ENCODE measurements at places on chromosomes 2 and 18. TPM values are rescaled to one million over a fixed set of nuclear protein-coding genes. Genes with fewer than 3 reads are reported as not detected.
A peak's percentile ranks its signal among the peaks of the same experiment; 100 is the strongest.

DNA sequence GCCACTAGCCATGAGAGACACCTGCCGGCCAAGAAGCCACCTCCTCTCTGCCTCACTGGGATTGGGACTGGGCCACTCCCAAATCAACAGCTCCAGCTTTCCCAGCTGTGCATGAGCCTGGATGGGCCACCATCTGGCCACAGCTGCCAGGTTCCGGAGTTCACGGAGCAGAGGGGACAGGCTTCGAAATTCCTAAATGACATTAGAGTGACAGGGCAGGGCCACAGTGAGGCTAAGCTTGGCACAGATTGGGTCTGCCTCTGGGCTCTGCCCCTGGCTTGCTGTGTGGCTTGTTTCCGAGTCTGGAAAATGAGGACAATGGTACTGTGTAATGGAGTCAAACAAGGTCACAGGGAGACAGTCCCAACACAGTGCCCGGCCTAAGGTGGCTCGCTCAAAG lies 6.5 kb downstream of the DIPK1C start:
- no peaks in the 10 kb centered on the region for H3K4me1 ChIP-seq
- no peaks in the 10 kb centered on the region for H3K36me3 ChIP-seq
- H3K4me3 ChIP-seq = no peak overlapping the region
- no peak for DNase-seq
- H3K27ac ChIP-seq = no peak overlapping the region

- no peak for DNase-seq
- peak overlapping the region; percentile 99 for H3K27ac ChIP-seq
- no peaks in the 10 kb centered on the region for H3K36me3 ChIP-seq
- H3K4me3 ChIP-seq = peak overlapping the region; percentile 95
Observed at GRCh38 chr2:181314551-181314950, 142.6 kb upstream of the ITGA4 start.

Gene FBXO15
- total RNA-seq = 2.1 TPM

DNA sequence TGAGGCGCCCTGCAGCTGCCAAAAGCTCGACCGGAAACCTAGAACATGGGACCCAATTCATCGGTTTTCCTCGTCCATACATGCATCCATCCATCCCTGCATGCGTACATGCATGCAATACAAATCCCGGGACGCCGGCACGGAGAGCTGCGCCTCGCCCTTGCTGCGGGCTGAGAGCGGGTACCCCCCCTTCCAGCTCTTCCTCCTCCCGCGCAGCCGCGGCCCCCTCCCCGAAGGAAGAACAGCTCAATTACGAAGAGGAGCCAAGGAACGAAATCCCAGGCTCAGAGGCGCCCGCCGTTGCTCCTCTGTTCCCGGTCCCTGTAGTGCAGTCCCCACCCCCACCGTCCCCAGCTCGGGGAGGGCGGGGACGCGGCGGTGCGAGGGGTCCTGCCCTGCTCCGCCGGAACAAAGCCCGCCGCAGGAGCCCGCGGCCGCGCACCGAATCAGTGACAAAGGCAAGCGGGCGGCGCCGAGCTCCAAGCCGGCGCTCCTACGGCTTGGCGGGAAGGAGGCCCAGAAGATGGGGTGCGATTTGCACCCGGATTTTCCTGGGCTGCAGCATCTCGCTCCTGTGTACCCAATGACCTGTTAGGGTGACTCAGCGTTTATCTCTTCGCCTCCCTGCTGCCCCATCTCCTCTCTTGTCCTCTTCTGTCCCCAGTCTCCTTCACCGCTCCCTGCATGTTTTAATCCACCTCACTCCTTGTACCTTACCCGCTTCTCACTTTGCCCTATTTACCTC lies 8.9 kb upstream of the POU3F3 start:
- no peak for DNase-seq
- H3K36me3 ChIP-seq = peaks cover 2% of the 10 kb centered on the region
- peaks cover 77% of the 10 kb centered on the region for H3K27me3 ChIP-seq

DNA sequence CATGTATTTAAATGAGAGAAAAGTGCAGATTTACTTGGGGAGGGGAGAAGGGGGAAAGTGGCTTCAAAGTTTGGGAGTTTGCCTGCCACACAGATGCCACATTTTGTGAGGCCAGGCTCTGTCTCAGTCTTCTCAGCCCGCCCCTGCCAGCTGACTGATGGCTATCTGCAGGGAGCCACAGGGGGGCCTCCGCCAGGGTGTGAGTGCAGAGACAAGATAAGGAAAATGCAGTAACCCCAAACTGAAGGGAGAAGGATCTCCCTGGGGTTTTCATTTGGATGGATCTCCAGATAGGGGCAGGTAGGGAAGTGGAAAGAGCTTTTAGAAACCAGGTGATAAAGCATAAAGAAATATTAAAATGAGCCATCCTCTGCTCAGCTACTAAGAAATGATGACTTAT lies 128.8 kb downstream of the ZNF521 start:
- H3K4me1 ChIP-seq = no peaks in the 10 kb centered on the region
- no peaks in the 10 kb centered on the region for H3K27me3 ChIP-seq
- H3K36me3 ChIP-seq = no peaks in the 10 kb centered on the region
- H3K27ac ChIP-seq = no peak overlapping the region
- H3K4me3 ChIP-seq = no peak overlapping the region

DNA sequence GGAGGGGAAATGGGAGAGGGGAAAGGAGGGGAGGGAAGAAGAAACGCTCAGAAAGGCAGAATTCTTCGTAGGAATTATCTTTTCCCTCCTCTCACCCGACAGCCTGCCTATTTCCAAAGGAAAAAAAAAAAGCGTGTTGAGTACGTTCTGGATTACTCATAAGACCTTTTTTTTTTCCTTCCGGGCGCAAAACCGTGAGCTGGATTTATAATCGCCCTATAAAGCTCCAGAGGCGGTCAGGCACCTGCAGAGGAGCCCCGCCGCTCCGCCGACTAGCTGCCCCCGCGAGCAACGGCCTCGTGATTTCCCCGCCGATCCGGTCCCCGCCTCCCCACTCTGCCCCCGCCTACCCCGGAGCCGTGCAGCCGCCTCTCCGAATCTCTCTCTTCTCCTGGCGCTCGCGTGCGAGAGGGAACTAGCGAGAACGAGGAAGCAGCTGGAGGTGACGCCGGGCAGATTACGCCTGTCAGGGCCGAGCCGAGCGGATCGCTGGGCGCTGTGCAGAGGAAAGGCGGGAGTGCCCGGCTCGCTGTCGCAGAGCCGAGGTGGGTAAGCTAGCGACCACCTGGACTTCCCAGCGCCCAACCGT lies at the start of gene GAD1:
Gene GAD1 (plus strand): TSS at position 384 of the 589 bp plus-strand sequence. CDS start 1,705 bp downstream, outside the sequence.
- H3K4me1 ChIP-seq = peaks cover 65% of the 10 kb centered on the region
- H3K36me3 ChIP-seq = no peaks in the 10 kb centered on the region
- peak within 1 kb of the TSS; percentile 82 for H3K4me3 ChIP-seq
- peaks cover 61% of the 10 kb centered on the region for H3K27me3 ChIP-seq
- peak; percentile 73 for DNase-seq

- H3K36me3 ChIP-seq = peaks cover 7% of the 10 kb centered on the region
- no peaks in the 10 kb centered on the region for H3K27me3 ChIP-seq
- H3K4me3 ChIP-seq = peak overlapping the region; percentile 91
- peaks cover 81% of the 10 kb centered on the region for H3K4me1 ChIP-seq
Observed at GRCh38 chr18:79681484-79682387, 2.1 kb downstream of the CTDP1 start.
